Stimulated activated CD8-positive, alpha-beta memory T cell treated with anti-CD3 and anti-CD28 coated beads, Interleukin-15, amount 100 ng/mL, for 48 hours (primary cell): ENCODE measurements at places on chromosomes 7 and 10.

- DNase-seq, result no peak
These were observed 92.4 kb downstream of the WNT2 start for GRCh38 chr7:117230276-117231046.

DNA sequence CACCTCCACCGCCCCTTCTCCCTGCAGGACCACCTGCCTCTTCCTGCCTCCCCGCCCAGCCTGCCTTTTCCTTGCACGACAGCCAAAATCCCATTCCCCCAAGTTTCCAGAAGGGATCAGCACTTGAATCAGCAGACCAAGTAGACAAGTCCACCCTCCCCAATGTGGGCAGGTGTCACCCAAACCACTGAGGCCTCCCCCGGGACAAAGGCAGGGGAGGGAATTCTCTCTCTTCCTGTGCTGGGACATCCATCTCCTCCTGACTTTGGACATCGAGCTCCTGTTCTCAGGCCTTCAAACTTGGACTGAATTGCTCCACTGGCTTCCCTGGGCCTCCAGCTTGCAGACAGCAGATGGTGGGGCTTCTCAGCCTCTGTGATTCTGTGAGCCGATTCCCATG lies 21.6 kb upstream of the PSMG3 start:
- no peak for DNase-seq

DNA sequence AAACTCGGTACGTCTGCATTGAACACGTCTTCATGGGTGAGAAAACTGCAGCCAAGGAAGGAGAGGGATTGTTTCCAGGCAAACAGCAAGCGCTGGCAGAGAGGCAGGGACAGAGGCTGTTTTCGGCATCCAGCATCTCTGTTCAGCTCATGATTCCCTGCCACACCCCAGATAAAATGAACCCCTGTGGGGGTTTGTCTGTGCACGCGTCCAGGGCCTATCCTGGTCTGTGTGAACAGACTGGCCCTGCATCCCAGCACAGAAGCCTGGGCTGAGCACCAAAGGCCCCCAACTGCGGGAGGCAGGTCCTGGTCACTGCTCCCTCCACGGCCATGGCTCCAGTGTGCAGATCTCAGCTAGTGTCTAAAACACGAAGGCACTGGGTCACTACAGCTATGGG lies 83.3 kb upstream of the FAM20C start:
- no peak for DNase-seq

- no peak for DNase-seq
These were observed 721.7 kb upstream of the GALNT17 start for GRCh38 chr7:70410134-70410750.

DNA sequence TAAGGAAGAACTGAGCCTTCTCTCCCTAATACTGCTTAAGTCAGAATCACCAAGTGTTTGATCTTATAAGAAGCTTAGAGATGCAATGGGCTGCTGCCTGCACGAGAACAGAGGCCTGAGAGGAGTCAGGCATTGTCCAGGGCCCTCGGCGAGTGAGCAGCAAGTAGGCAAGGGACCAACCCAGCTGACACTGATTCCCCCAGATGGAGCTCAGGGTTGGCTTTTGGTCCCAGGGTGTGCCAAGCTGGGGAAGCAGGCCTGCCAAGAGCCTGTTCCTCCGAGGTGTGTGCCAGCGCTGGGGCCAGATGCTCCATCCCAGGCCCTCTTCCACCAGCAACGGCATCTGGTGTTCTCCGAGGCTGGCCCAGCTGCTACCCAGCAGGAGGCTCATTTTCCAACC lies 222.0 kb upstream of the ZMIZ1 start:
- DNase-seq, result no peak
